ENCODE measurements at places on chromosomes 7 and 10. TPM values are rescaled to one million over a fixed set of nuclear protein-coding genes. Genes with fewer than 3 reads are reported as not detected.

DNA sequence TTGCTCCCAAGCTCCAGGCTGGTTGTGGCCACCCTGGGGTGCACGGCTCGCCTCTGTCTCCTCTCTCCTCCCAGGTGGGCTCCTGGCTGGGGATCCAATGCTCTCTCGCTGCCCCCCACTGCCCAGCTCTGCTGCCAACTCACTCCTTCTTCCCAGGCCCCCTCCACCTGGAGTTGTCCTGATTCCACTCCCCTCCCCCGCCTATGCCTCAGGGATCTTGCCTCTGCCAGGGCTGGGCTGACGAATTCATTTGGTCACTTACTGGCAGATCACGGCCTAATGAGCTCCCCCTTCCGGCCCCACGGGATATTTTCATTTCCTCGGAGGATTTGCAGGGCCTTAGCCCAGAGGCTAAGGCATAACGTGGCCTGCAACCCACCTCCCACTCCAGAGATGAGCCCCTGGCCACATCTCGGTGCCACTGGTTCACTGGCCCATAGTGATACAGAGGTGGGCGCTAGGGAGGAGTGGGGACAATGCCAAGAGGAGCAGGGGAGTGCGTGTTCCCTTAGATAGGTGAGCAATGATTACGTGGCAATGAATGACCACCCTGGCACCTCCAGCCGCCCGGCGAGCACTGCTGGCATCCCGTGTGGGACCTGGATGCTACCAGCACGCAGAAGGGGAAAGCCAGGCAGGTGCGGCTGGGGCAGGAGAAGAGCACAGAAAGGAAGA lies 344.6 kb upstream of the SHH start:
- DNase-seq = peak; percentile 50

GRCh38 chr7:83413831-83414230 lies 235.1 kb downstream of the SEMA3E start:
- no peak for DNase-seq

DNA sequence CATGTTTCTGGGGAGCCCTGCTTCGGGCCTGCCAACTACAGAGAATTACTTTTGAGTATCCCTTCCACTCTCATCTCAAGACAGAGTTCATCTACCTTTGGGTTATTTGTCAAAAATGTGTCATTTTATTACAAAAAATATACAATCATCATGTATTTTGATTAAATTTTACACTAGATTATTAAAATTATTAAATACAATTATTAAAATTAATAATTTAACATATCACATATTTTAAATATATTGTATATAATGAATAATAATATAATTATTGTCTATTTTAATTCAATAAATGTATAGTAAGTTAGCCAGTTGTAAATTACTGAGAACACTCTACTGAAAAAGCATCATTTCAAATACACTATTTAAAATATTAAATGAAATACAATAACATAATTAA lies 50.9 kb downstream of the FIGNL1 start:
- no peak for DNase-seq

- DNase-seq = no peak
Observed at GRCh38 chr7:99129001-99129400, 14.9 kb downstream of the SMURF1 start.

GRCh38 chr7:121966935-121967332 lies 94.0 kb downstream of the PTPRZ1 start:
- DNase-seq = no peak

DNA sequence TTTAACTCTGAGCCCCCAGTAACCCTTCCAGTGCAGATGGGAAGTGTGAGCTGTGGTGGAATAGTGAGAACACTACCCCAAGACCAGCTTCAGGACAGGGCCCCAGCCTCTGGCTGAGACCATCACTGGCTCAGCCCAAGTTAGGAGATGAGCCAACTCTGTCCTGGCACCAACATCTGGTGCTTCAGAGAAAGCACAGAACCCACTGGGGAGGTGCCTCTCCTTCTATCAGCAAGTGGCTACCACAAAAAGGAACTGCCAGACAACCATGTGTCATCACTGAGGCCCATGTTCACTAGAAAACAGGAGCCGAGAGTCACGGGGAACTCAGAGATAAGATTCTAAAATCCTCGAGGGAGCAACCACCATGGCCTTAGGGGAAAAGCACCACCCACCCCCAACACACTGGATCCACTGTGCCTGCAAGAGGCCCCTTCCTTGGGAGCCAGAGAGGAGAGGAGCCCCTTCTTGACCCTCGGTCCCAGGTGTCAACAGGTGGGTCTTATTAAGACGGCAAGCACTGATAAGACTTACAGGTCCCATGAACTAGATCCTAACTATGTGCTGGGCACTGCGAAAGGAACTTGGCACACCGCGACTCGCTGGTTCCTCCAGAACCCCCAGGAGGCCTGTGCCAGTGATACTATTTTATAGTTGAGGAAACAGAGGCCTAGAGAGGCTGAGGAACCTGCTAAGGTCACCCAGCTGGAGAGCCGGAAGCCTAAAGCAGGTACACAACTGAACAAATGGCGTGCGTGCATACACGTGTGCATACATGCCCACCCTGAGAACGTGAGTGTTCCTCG lies 102.7 kb downstream of the FAM53B start:
- DNase-seq = no peak

DNA sequence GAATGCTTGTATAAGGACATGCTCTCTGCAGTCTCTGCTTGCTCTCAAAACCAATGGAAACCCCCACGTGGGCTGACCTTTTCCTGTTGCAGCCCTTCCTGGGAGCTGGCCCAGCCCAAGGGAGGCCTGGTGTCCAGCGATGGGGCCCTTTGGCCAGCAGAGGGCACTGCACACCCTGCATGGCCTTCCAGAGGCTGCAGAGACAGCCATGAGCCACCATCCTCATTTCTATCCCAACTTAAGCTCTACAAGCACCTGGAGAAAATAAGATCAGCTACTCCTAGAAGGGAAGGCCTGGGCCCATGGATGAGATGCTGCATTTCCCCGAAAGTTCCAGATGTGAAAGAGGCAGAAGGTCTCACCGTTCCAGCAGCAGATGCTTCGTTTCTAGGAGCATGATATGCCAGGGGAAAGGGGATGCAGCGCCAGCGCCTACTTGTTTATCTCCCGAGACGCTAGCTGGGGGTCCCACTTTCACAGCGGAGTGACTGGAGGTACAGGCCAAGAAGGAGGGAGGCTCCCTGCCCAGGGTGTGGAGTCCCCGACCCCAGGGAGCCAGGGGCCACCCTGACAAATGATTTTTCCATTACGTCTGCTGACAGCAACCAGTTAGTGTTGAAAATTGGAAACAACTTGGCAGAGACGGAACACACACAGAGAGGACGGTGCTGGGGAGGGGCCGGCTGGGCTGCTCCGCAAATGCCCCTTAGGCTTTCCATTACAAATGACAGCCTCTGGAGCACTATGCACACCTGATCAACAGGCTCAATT lies 106.4 kb downstream of the ZRANB1 start:
- DNase-seq = peak; percentile 85

- no peak for DNase-seq
Observed at GRCh38 chr7:85529831-85530230, 343.0 kb upstream of the SEMA3D start.

- no peak for DNase-seq
Observed at GRCh38 chr7:135659159-135659846, 3.0 kb upstream of the STMP1 start.

DNA sequence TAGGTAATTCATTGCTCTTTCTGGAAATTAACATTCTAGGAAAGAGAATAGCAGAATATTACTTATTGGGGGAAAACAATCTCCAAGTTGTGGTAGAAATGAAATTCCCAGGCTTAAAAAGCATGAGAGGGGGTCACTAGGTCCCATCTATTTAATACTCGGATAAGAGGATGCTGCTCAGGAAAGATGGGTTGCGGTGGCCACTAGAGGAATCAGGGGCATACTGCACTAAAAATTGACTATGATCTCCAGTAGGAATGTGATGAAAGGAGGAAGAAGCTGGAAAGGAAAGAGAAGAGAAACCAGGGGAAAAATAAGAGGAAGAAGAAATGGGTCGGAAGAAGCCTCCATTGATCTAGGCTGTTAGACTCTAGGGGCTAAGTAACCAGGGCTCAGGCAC lies 192.8 kb downstream of the GPAM start:
- no peak for DNase-seq

GRCh38 chr10:86443069-86443468 lies 76.5 kb upstream of the GRID1 start:
- no peak for DNase-seq

GRCh38 chr10:104894681-104895080 lies 253.6 kb downstream of the SORCS3 start:
- no peak for DNase-seq

GRCh38 chr7:2172311-2173188 lies 60.2 kb downstream of the MAD1L1 start:
- no peak for DNase-seq

EBLN1 gene
- total RNA-seq = not detected

GDF2 gene
- 10.3 TPM for total RNA-seq

HOXA4 gene
- total RNA-seq = 0.55 TPM

ZMIZ1 gene
- total RNA-seq = 10.9 TPM

CPA2 gene
- total RNA-seq = not detected

XRCC2 gene
- total RNA-seq = 0.20 TPM

RNLS gene
- total RNA-seq = 7.8 TPM

COL1A2 gene
- total RNA-seq = 17.2 TPM

SCIN gene
- not detected for total RNA-seq

ACTR3C gene
- total RNA-seq = 36.5 TPM

PNPLA8 gene
- total RNA-seq = 18.1 TPM

ZNF365 gene
- total RNA-seq = not detected

CPVL gene
- 8.5 TPM for total RNA-seq

LIPN gene
- total RNA-seq = not detected

Data from right lobe of liver (tissue), 6 donors.